ENCODE measurements at places on chromosomes 13 and 19.

DNA sequence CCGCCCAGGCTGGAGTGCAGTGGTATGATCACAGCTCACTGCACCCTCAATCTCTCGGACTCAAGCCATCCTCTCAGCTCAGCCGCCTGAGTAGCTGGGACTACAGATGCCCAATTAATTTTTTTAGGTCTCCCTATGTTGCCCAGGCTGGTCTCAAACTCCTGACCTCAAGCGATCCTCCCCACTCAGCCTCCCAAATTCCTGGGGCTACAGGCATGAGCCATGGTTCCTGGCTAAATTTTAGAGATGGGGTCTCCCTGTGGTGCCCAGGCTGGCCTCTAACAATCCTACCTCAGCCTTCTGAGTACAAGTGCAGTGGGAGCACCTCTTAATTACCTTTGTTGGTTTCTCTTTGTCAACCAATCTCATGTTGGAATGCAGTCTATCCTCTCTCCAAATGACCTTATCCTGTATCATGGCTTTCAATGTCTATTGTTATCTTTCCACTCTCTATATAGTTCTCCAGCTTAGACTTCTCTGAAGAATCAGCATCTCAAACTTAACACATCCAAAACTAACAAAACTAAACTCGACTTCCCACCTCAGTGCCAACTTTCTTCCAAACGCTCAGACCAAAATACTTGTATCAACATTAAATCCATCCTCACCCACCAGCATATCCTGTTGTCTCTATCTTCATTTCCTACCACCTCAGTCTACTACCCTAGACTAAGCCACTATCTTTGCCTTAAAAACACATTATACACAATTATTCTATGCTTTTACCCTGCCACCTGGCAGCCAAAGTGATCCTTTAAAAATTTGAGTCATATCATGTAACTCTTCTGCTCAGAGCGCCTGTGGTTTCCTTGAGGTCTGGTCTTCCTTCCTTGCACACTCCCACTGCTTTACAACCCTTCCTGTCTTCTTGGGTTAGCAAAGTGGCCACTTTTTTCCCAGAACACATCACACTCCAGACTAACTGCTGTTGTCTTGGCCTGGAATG, 6.7 kb downstream of the TPT1 start:
- H3K4me3 ChIP-seq: no peak overlapping the region
- no peak for DNase-seq
- no peaks in the 10 kb centered on the region for H3K27me3 ChIP-seq
- peaks cover 57% of the 10 kb centered on the region for H3K36me3 ChIP-seq
- H3K27ac ChIP-seq: no peak overlapping the region

DNA sequence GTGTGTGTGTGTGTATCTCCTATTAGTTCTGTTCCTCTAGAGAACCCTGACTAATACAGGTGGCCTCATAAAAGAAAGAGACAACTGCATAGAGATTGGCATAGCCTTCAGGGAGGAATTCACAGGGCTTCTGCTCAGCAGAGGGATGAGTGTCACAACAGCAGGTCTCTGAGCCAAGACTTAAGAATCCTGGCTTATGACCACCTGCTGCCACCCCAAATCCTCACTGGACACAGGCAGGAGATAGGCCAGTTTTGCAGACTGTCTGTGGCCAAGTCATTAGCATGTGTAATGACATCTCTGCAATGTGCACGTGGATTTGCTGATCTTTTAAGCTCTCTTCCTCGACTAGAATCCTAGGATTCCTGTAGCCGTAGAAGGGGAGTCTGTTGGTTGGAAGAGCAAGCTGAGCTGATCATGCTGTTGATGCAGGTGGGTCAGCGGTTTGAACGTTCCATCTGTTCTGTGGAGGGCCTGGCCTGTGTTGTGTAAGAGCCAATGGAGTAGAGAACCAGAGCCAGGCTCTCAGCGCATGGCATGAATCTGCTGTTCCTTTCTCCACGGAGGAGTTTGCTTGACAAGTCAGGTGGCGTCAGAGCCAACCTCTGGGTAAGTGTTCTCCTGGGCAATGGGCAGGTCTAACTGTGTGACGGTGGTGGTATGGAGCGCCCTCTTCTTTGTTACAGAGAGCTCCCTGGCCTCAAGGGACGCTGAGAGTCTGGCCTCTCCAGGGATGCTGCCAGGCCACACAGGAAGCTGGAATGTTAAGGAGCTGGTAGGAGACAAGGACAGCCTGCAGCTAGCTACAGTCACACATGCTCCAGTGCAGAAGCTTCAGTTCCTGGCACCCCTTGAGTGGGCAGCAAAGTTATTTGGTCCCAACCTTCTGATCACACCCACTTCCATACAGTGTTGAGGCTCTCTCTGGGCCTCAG, 503.1 kb downstream of the FOXO1 start:
- H3K27me3 ChIP-seq: no peaks in the 10 kb centered on the region
- no peak for DNase-seq
- H3K27ac ChIP-seq: no peak overlapping the region
- H3K4me1 ChIP-seq: no peaks in the 10 kb centered on the region
- no peaks in the 10 kb centered on the region for H3K36me3 ChIP-seq

- no peaks in the 10 kb centered on the region for H3K36me3 ChIP-seq
- H3K4me1 ChIP-seq: no peaks in the 10 kb centered on the region
- H3K27ac ChIP-seq: no peak overlapping the region
These were observed 26.6 kb downstream of the SIGLEC7 start for GRCh38 chr19:51168564-51169282.

DNA sequence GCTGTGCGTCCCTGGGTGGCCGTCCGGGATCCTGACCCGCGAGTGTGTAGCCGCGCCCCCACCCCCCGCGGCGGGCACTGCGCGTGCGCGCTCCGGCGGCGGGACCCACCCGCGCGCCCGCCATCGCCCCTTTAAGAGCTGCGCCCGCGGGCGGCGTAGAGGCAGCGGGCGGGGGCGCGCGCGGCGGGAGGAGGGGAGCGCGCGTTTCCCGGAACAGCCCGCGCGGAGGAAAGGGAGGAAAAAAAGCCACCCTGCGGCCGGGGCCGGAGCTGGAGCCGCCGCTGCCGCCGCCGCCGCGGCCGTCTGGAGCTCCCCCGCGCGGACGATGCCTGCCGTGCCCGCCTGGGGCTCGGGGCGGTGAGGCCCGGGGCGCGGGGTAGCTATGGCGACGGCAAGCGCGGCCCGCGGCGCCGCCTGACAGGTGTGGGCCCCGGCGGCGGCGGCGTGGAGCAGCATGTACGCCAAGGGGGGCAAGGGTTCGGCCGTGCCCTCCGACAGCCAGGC, at the start of gene SSBP4:
Gene SSBP4 (plus strand): TSS at position 204 of the 504 bp plus-strand sequence. CDS start 251 bp downstream, at position 455.
- H3K4me1 ChIP-seq: peaks cover 70% of the 10 kb centered on the region
- H3K4me3 ChIP-seq: peak within 1 kb of the TSS; percentile 83
- no peaks in the 10 kb centered on the region for H3K36me3 ChIP-seq
- no peak within 1 kb of the TSS for H3K27ac ChIP-seq
- no peaks in the 10 kb centered on the region for H3K27me3 ChIP-seq

DNA sequence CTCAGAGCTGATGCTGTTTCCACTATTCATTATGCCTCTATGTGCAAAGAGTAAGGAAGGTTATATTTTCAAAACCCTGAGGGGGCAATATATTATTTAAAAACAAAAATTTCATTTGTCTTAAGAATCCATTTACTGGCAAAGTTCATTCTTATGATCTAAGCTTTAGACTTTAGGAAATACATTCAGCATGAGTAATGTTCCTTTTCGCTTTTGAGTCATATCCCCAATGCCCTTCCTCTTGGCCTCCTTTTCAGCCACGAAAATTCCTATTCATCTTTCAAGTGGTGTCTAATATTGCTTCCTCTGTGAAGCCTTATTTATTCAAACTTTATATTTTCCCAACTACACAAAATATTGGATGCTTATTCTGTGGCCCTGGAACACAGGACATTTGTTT, 1317.0 kb downstream of the PCDH9 start:
- no peak overlapping the region for H3K27ac ChIP-seq
- H3K4me1 ChIP-seq: no peaks in the 10 kb centered on the region
- H3K4me3 ChIP-seq: no peak overlapping the region
- no peak for DNase-seq
- H3K27me3 ChIP-seq: no peaks in the 10 kb centered on the region

GRCh38 chr13:24863748-24864540, 100.0 kb downstream of the RNF17 start:
- H3K4me3 ChIP-seq: no peak overlapping the region
- no peak overlapping the region for H3K27ac ChIP-seq
- H3K4me1 ChIP-seq: no peaks in the 10 kb centered on the region
- DNase-seq: no peak

DNA sequence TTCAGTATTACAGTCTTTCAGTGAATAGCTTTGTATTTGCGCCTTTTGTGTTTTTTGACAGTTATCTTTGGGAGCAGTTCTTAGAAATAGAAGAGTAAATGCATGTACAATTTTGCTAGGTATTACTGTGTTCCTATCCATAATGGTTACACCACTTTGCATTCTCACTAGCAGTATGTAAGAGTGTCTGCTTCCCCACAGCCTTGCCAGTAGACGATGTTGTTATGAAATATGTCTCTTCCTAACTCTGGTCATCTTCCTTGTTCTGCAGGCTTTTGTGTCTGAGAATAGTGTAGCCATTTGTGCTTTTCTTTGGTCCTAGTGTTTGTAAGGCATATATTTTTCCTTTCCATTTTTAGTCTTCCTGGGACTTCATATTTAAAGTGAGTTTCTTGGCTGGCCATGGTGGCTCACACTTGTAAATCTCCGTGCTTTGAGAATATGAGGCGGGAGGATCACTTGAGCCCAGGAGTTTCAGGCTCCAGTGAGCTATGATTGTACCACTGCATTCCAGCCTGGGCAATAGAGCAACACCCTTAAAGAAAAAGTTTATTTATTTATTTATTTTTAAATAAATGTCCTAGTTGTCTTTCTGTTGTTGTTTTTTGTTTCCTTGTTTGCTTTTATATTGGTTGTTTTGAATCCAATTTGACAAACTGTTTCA, 140.3 kb downstream of the PDS5B start:
- H3K27me3 ChIP-seq: no peaks in the 10 kb centered on the region
- no peak overlapping the region for H3K4me3 ChIP-seq
- H3K36me3 ChIP-seq: peaks cover 45% of the 10 kb centered on the region

- H3K27me3 ChIP-seq: no peaks in the 10 kb centered on the region
- no peak overlapping the region for H3K4me3 ChIP-seq
- DNase-seq: no peak
- H3K4me1 ChIP-seq: no peaks in the 10 kb centered on the region
- no peak overlapping the region for H3K27ac ChIP-seq
- H3K36me3 ChIP-seq: no peaks in the 10 kb centered on the region
These were observed 489.7 kb downstream of the RFC3 start for GRCh38 chr13:34307607-34308006.

GRCh38 chr19:45560686-45561085, 23.9 kb downstream of the OPA3 start:
- no peak overlapping the region for H3K4me3 ChIP-seq
- no peak for DNase-seq
- H3K4me1 ChIP-seq: no peaks in the 10 kb centered on the region
- H3K36me3 ChIP-seq: no peaks in the 10 kb centered on the region
- no peak overlapping the region for H3K27ac ChIP-seq

GRCh38 chr13:44974056-44974793, 15.0 kb downstream of the NUFIP1 start:
- H3K4me3 ChIP-seq: no peak overlapping the region
- peaks cover 2% of the 10 kb centered on the region for H3K4me1 ChIP-seq
- H3K27ac ChIP-seq: no peak overlapping the region
- peaks cover 5% of the 10 kb centered on the region for H3K36me3 ChIP-seq

DNA sequence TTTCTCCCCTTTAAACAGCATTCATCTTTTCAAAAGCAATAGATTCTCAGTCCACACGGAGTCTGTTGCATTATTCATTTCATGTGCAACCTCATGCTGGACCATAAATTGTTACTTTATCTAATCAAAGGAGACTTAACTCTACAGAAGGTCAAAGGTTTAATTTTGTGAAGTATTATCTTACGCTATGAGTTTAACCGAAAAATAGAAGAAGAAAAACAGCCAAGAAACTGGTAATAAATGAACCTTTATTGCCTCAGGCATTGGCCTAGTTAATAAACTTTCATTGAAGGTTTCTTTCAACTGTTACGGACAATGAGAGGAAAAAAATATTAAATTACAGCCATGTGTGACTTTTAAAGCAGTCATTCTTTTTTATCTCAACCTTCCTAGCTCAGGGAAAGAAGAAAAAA, 223.6 kb downstream of the DACH1 start:
- no peak overlapping the region for H3K27ac ChIP-seq
- no peaks in the 10 kb centered on the region for H3K27me3 ChIP-seq
- H3K4me3 ChIP-seq: no peak overlapping the region
- DNase-seq: no peak
- no peaks in the 10 kb centered on the region for H3K36me3 ChIP-seq
- peaks cover 4% of the 10 kb centered on the region for H3K4me1 ChIP-seq

- no peaks in the 10 kb centered on the region for H3K4me1 ChIP-seq
- no peaks in the 10 kb centered on the region for H3K36me3 ChIP-seq
- H3K27ac ChIP-seq: no peak overlapping the region
These were observed 50.0 kb upstream of the CALM3 start for GRCh38 chr19:46551164-46551563.

DNA sequence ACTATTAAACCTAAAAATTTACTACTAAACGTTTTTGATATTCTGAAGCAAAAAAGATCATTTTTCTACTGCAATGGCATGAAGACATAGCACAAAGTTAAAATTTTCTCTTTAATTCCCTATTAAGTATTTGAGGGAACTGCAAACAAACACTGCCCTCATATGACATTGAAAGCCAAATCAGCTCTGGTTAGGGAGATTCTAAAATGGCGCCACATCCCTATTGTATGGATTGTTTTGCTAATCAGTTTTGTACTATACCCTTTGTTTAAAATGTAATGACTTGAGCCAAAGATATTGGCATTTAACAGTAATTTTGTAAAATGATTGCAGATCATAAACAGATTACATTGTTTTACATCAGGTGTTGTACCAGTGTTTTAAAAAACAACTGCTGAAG, 65.8 kb downstream of the FLT1 start:
- H3K27me3 ChIP-seq: no peaks in the 10 kb centered on the region
- no peaks in the 10 kb centered on the region for H3K4me1 ChIP-seq
- H3K4me3 ChIP-seq: no peak overlapping the region
- no peak for DNase-seq
- H3K36me3 ChIP-seq: no peaks in the 10 kb centered on the region

DNA sequence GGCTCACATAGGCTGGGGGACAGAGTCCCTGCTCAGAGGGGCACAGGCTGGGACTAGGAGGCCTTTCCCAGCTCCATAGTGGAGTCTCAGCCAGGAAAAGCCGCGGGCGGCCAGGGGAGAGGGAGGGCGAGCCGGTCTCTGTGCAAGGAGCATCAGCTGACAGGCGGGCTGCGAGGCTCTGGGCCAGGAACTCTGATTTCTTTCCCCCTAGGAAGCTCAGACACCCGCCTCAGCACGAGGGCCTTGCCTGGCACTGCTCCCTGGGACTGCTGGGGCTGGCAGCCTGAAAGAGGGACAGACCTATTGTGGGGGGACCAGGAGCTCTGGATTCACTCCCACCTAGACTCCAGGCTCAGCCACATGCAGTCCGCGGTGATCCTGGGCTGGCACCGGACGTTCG, 2.2 kb upstream of the PLK5 start:
- H3K36me3 ChIP-seq: no peaks in the 10 kb centered on the region
- H3K4me3 ChIP-seq: no peak overlapping the region
- H3K27me3 ChIP-seq: peaks cover 8% of the 10 kb centered on the region
- DNase-seq: no peak
- peaks cover 6% of the 10 kb centered on the region for H3K4me1 ChIP-seq
